ENCODE measurements at places on chromosomes 1 and 21.
A peak's percentile ranks its signal among the peaks of the same experiment; 100 is the strongest.

DNA sequence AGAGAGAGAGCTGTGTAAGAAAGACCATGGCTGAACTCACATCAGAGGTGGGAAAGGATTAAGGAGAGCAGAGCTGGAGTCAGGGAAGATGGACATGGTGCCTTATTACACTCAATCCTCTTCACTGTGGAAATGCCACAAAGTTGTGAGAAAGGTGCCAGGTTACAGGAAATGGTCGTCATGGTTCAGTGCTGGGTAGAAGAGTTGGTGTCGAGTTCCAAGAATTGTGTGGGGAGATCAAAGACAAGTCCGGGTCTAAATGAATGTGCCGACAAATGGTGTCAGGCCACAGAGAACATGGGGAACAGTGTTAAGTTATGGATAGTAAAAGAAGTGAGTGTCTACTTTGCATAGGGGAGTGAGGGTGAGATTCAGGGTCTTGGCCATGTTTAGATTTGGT, 40.9 kb downstream of the LAMC2 start:
- DNase-seq, result no peak

DNA sequence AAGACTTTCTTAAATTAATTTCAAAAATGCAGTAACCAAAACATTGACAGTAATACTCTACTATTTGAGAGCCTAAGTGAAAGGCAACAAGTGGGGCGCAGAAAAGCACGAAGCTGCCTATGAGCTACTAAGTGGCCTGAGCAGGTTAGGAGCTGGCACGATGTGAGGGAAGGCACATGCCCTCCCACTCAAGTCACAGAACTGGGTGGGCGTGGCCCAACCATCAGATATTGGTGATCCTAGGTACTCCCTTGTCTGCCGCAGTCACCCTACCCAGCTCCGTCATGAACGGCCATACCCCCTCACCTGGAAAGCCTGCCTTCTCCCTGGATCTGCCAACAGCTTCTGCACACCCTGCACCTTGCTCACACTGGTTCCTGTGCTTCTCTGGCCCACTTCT, 40.8 kb downstream of the SSBP3 start:
- no peak for DNase-seq

- DNase-seq, result peak; percentile 80
These were observed at the start of gene ZC3H12A for GRCh38 chr1:37474046-37474696. ZC3H12A (plus strand) TSS chr1:37474580; CDS start chr1:37475497, 917 bp downstream.

DNA sequence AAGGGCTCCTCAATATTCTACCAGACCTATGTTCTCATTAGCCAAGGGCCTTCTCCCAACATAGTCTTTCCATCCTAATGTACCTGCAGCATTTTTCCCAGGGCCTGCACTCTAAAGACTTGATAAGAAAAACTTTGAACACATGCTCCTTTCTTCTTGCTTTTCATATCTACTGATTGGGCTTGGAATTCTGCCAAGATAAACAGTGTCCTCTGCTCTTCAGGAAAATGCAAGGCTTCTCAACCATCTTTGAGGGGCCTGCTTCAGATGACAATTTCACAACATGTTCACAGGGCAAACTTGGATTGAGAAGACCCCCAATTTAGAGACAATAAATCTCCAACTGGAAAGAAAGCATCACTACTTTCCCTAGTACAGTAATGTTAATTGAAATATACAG, 25.8 kb upstream of the PPT1 start:
- no peak for DNase-seq

DNA sequence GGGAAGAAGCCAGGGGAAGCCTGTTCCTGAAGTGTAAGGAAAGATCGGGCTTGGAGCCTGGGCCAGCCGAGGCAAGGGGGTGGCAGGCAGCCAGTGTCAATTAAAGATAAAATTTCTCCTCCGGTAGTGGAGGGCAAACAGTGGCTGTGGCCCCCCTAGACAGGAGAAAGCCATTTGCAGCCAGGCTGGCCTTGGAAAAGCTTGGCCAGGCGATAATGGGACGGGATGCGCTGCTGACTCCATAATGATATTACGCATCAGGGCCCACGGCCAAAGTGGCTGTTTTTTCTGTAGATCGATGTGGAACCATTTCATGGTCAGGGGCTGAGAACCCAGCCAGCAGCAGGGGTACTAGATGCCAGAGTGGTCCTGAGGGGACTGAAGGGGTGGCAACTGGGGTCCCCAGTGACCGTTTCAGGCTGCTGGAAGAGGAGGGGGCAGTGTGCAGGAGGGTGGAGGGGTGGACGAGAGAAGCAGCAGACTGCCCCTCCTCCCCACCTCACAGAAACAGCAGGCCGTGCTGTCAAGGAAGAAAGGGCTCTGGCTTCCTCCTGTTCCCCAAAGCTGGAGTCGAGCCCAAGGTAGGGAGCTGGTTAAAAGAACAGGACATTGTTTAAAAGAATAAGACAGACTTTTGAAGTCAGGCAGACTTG, 25.2 kb downstream of the KCNC4 start:
- DNase-seq, result no peak

DNA sequence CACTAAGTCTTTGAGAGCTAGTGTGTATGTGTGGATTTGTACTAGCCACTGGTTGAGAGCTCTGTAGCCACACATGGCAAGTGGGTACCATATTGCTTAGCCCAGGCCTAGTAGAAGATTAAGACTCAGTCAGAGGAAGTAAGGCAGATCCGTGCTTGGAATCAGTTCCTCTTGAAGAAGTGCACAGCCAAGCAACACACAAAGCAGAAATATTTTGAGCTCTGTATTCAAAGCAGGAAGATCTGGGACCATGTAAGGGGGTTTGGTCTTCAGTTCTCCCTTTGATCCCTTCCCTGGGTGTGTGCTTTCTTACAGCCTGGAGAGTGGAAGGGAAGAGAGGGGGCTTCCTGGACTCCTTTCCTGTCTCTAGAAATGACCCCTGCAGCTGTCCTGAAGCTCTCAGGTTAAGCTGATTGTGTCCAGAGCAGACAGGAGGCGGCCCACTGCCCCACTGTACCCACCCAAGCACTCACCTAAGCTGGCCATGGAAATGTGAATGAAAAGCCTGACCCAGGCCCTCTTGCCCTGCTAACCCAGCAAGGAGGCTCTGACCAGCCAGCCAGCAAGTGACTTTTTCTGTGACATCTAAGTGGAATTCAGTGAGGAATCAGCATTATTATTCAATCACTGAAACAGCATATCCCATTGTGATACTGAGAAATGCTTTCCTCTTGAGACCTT, 3.6 kb downstream of the ETS2 start:
- DNase-seq, result no peak

DNA sequence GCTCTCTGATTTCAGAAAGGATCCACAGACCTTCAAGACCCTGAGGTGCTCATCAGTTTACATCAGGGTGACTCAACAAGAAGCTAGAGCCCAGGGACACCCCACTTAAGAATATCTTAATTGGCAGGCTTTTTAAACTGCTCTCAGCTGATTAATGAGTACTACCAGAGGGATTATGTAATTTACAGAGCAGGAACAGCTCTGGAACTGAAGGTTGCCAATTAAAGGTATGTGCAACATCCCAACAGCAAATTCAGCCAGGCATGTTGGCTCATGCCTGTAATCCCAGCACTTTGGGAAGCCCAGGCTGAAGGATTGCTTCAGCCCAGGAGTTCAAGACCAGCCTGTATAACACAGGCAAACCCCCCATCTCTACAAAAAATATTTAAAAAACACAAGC, 295.7 kb downstream of the SETD4 start:
- no peak for DNase-seq

- no peak for DNase-seq
These were observed 48.5 kb upstream of the S1PR1 start for GRCh38 chr1:101188331-101188730.

DNA sequence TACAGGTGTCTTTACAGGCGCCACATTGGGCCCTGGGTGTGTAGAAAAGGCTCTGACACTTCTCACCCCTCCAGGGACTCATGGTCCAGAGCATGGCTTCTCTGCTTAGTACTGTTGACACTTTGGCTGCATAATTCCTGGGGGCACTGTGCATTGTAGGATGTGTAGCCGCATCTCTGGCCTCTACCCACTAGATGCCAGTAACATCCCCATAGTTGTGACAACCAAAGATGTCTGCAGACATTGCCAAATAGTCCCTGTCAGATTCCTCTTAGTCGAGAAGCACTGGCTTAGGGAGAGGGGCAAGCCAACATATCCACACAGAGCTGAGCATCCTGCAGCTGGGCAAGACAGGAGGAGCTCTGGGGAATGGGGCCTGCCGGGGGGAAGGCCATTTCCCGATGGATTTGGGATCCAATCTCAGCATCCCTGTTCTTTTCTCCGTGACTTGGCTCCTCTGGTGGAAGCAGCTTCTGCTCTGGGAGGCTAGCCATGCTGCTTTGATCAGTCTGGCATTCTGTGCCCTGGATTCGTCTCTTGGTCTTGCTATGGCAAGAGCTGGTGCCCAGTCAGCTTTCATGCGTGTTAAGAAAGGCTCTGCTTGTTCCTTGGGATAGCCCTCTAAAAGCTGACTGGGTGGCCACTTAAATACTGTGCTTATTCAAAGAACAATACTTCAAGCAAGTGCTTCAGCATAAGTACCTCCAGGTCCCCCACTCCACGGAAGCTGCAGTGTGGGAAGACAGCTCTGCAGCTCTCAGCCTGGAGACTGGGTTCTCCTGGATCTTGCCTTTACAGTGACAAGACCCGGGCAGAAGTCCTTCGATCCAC, 38.3 kb upstream of the SCMH1 start:
- DNase-seq, result no peak

DNA sequence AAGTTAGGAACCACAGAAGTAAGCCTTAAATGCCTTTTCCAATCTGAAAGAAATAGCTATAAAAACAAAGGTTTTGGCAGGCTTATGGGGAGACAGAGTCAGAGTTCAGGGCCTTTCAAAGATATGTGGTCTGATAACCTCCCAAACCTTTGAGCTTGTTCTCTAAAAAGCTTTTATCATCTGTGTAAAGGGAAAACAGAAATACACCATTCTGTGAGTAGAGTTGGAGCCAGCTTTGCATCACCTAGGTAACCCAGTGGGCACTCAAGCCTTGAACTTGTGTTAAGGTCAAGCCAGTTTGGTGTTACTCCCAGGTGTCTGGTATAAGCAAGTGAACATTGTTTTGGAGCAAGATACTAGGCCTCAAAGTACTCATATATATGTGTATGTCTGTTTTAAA, 50.1 kb downstream of the LAMC1 start:
- no peak for DNase-seq

GRCh38 chr1:206842854-206843253, 22.6 kb upstream of the IL20 start:
- DNase-seq, result no peak

GRCh38 chr1:201902198-201902597, 13.5 kb downstream of the SHISA4 start:
- no peak for DNase-seq

DNA sequence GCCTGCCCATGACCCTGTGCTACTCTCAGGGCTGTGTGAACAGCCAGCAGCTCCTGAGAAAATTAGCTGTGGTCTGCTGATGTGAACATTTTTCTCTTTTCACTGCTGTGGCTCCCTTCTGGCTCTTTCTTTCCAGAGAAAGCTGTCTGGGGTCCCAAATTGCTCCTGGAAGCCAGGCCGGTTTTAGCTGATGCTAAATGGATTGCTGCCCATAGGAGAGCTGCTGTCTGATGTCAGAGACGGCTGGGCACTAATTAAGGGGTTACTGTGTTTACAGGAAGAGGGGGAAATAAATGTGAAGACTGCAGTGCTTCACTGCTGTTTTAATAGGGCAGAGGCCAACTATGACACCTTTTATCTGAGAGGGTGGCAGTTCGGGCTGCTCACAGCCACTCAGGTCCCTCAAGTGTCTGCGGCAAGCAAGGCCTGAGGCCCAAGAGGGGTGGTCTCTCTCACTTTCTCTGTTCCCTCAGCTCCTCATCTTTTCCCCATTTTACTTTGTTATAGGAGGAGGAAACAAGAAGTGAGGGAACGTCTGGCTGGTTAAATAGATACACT, 106.0 kb upstream of the GNG12 start:
- DNase-seq, result no peak

DNA sequence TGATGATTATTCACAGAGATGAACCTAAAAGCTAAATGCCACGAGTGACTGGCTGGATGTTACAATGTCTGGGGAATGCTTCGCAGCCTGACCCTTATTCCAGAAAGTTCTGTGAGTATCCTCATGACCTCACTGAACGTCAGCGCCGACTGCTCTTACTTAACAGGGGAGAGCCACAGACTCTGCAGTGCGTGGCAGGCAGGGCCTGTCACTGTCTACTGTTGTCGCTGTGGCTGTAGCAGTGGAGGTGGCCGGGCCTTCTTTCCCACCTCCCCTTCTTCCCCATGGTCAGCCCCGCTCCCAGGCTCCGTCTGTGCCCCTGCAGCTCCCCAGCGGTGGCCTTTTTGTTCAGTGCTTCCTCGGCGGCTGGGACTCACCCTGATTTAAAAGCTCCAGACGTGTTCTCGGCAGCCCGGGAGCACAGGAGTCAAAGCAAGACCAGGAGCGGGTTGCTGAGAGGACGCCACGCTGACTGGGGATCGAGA, 52.2 kb upstream of the TARBP1 start:
- DNase-seq, result no peak

DNA sequence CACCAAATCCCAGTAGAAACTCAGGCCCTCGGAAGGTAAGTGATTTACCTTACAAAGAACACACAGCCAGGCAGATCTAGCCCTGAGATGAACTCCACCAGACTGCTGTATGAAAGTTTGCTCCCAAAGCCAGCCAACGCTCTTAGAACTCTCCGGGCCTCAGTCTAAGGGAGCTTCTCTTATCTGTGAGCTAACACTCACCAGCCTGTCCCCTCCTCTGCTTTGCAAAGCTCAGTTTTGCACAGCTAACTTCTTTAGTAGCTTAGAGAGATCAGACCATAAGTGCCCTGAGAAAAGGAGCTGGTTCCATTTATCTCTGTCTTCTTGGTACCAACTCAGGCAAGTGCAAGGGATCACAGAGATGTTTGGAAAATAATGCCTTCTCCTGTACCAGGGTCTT, 195.8 kb upstream of the JUN start:
- no peak for DNase-seq

DNA sequence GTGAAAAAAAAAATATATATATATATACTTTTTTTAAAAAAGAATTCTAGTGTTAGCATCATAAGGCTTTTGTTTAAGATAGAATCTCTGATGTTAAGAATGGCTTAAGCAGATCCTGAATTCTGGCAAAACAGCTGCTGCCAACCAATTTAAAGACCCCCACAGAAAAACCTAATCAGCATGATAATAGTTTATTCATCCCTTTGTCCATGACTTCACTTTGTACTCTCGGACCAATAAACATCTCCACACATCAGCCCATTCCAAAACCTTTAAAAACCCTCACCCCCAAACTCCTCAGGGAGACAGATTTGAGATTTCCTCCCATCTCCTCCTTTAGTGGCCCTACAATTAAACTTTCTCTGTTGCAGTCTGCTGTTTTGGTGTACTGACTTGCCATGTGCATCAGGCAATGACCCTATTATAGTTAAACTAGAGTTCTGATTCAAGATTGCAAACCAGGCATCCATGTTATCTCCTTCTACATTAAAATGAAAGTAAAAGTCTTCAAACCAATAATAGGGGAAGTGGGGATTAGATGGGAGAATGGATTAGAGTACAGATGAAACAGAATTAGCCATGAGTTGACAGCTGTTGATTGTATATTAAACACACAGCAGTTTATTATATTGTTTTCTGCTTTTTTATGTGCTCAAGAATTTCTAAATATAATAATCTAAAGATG, 9.8 kb upstream of the PHTF1 start:
- no peak for DNase-seq

- DNase-seq, result no peak
These were observed 38.6 kb downstream of the LHX4 start for GRCh38 chr1:180268556-180269075.
